ENCODE measurements at places on chromosomes 7 and 10.

GRCh38 chr10:119270762-119271366 lies 63.5 kb downstream of the GRK5 start:
- peak; percentile 43 for DNase-seq

GRCh38 chr7:132239422-132239994 lies 336.8 kb downstream of the PLXNA4 start:
- no peak for DNase-seq

GRCh38 chr10:9097206-9097990 lies 1042.9 kb downstream of the GATA3 start:
- DNase-seq = no peak

- no peak for DNase-seq
Observed at GRCh38 chr7:22564511-22565045, 64.6 kb upstream of the STEAP1B start.

GRCh38 chr10:71492872-71493271 lies 96.2 kb downstream of the CDH23 start:
- DNase-seq = no peak

- no peak for DNase-seq
Observed at GRCh38 chr7:116999311-116999710, 46.0 kb downstream of the ST7 start.

- no peak for DNase-seq
Observed at GRCh38 chr10:84727398-84727797, 399.0 kb downstream of the CCSER2 start.

DNA sequence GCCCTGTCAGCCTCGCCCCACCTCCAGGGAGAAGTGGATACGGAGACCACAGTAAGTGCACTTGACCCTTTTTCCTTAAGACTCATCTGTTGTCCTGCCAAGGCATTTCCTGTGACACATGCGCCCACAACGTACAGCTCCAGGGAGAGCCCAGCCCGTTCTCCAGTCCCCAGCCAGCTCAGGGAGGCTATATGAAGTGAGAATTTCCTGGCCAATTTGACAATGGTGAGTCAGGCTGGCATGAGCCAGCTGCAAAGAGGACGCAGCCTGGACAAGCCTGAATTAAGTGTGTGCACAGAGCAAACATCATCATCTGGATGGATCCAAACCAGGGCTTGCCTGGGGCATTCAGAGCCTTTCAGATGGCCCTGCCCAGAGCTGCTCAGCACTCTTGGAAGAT lies 244.8 kb downstream of the KCNMA1 start:
- DNase-seq = no peak

GRCh38 chr7:801940-802381 lies 30.3 kb upstream of the SUN1 start:
- DNase-seq = no peak

GRCh38 chr10:5038101-5038500 lies 34.4 kb upstream of the AKR1C2 start:
- no peak for DNase-seq

GRCh38 chr10:36473122-36473521 lies 652.3 kb upstream of the ANKRD30A start:
- DNase-seq = no peak

DNA sequence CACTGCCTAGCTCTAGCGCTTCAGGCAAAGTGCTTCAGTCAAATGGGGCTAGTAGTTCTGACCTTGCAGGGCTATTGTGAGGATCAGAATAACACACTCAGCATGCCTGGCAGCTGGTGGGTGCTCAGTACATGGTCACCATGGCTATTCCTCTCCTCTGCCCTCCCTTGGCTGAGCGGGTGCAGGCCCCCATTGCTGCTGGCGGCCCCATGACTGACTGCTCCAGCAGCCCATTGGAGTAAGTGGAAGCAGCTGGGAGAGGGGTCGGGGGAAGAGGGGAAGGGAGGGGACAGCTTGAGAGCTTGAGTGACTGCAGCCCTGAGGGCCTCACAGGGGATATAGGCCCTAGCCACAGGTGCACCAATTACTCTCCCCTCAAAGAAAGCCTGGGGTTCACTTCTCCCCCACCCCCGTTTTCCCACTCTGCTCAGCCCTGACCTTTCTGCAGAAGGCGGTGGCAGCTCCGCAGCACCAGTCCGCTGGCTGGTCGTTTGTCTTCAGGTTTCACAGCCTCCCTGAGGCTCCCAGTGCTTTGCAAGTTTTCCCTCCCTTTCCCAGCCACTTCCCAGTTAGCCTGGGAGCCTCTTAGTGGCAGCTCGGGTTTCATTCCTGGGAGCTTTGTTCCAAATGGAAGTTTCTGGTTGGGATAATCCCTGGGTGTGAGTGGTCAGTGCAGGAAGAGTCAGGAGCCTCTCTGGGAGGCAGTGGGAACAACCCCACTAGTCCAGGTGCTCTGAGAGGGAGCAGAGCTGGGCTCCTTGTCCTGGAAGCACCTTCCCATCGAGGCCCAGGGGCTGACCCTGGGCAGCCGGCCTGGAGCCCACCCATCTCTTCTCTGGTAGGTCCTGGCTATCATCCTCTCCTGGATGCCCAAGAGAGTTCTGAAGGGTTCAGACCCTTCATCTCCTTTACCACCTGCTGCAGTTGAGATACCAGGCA lies 16.3 kb downstream of the FGF8 start:
- no peak for DNase-seq

DNA sequence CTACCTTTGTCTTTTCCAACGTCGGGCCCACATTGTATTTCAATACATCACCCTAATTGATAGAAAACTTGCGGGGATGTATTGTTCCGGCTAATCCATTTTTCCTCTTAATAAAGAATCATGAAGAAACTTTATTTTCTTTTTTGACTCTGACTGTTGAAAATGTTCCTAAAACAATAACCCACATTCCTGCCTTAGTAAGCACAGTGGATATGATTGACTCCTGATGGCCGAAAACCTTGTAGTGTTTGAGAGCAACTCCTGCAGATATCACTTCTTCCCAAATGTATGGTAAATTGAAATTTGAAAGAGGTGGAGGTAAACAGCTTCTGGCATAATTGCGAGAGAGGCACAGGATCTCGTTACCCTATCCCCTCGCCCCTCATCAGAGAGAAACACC lies 65.7 kb downstream of the BICC1 start:
- no peak for DNase-seq

GRCh38 chr10:4373612-4374011 lies 452.4 kb upstream of the AKR1E2 start:
- DNase-seq = no peak

GRCh38 chr10:78738861-78739260 lies 329.9 kb upstream of the ZMIZ1 start:
- no peak for DNase-seq

GRCh38 chr10:95500649-95501048 lies 60.5 kb downstream of the SORBS1 start:
- DNase-seq = no peak

- DNase-seq = peak; percentile 77
Observed at GRCh38 chr10:133276435-133277201, at the start of gene ADAM8. Gene ADAM8 (minus strand): TSS chr10:133276868. CDS start chr10:133276817, 51 bp downstream.

GRCh38 chr7:99140813-99141212 lies 3.1 kb downstream of the SMURF1 start:
- DNase-seq = no peak

DNA sequence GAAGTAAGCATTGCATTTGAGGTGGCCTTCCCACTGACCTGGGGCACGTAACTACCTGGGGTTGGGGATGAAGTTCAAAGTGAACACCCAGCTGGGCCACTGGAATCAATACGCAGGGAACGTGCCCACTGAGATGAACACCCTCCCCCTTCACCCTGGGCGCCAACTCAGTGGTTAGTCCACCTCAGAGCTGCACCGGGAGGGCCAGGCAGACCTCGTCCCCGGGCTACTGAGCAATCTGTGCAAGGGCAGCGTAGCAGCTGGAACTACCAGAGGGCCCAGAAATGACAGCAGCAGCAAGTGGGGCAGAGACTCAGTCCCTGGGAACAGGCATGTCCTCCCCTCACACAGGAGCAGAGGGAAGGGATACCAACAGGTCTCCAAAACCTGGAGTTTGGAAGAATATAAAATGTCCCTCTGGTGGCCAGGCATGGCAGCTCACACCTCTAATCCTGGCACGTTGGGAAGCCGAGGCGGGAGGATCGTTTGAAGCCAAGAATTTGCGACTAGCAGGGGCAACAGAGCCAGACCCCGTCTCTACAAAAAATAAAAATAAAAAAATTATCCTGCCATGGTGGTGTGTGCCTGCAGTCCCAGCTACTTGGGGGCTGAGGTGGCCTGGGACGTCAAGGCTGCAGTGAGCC lies 143.9 kb downstream of the SH3PXD2A start:
- DNase-seq = no peak

- no peak for DNase-seq
Observed at GRCh38 chr10:55750458-55750857, 610.6 kb downstream of the ZWINT start.

DNA sequence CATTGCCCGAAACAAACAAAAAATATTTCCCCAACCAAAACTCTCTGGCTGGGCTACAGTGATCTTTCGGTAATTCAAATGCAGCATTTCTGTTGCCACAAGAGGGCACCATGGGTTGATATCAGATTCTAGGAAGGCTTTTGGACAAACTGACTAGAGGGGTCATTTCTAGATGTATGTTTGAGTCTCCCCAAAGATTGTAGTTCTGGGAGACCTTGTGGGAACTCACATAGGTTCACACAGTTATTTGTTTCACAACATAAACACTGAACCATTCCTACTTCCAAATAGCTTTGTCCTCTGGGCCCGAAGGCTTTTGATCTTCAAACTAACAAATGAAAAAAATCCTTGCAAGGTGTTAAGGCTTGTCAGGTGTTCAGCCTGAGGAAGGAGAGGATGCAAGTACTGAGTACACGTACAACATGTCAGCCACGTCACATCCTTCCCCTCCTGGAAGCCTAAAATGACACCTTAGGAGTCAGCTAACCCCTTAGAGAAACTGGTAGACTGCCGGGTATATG lies 37.0 kb upstream of the IL15RA start:
- no peak for DNase-seq
